ENCODE measurements at places on chromosomes 4 and X. TPM values are rescaled to one million over a fixed set of nuclear protein-coding genes. Genes with fewer than 3 reads are reported as not detected.

LRCH2 gene
- not detected for total RNA-seq

RAB41 gene
- total RNA-seq: not detected

- peaks cover 26% of the 10 kb centered on the region for H3K4me1 ChIP-seq
- no peak overlapping the region for H3K27ac ChIP-seq
- H3K27me3 ChIP-seq: no peaks in the 10 kb centered on the region
- H3K4me3 ChIP-seq: no peak overlapping the region
Observed at GRCh38 chr4:159297091-159297490, 194.2 kb downstream of the RAPGEF2 start.

NEK1 gene
- 9.5 TPM for total RNA-seq

GRCh38 chrX:1894740-1895139, 279.9 kb downstream of the ASMT start:
- no peak overlapping the region for H3K4me3 ChIP-seq
- no peak overlapping the region for H3K27ac ChIP-seq
- H3K27me3 ChIP-seq: peaks cover 1% of the 10 kb centered on the region
- H3K36me3 ChIP-seq: no peaks in the 10 kb centered on the region
- no peaks in the 10 kb centered on the region for H3K4me1 ChIP-seq

GRCh38 chr4:6172093-6172926, 28.0 kb downstream of the JAKMIP1 start:
- H3K27me3 ChIP-seq: no peaks in the 10 kb centered on the region
- DNase-seq: no peak
- H3K4me1 ChIP-seq: no peaks in the 10 kb centered on the region

SLC25A31 gene
- not detected for total RNA-seq

GRCh38 chr4:2321279-2322196, 59.6 kb upstream of the MXD4 start:
- H3K4me3 ChIP-seq: no peak overlapping the region
- no peaks in the 10 kb centered on the region for H3K27me3 ChIP-seq
- no peak overlapping the region for H3K27ac ChIP-seq
- DNase-seq: no peak

- H3K27me3 ChIP-seq: no peaks in the 10 kb centered on the region
- peaks cover 3% of the 10 kb centered on the region for H3K36me3 ChIP-seq
- H3K27ac ChIP-seq: no peak overlapping the region
Observed at GRCh38 chr4:82905205-82905604, 4.7 kb downstream of the THAP9 start.

DNA sequence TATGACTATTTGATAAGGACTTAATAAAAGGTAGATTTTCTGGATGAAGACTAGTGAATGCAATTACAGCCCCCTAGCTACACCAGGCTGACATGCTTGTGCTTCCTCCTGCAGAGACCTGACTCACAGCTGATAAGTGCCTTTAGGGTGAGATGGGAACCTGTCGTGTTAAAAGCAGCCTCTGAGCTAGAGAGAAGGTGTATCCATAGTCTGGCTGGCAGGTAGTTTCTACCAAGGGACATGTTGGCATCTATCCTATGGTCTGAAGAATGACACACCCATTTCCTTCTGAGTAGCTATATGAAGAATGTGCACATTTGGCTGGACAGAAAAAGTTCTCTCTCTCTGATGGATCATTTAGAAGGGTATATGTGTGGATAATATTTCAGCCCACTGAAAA, 64.1 kb downstream of the PARM1 start:
- no peaks in the 10 kb centered on the region for H3K27me3 ChIP-seq
- no peak for DNase-seq
- H3K27ac ChIP-seq: no peak overlapping the region
- no peak overlapping the region for H3K4me3 ChIP-seq
- no peaks in the 10 kb centered on the region for H3K36me3 ChIP-seq
- H3K4me1 ChIP-seq: no peaks in the 10 kb centered on the region

- H3K27me3 ChIP-seq: no peaks in the 10 kb centered on the region
- peaks cover 29% of the 10 kb centered on the region for H3K36me3 ChIP-seq
- H3K4me1 ChIP-seq: peaks cover 68% of the 10 kb centered on the region
- no peak overlapping the region for H3K4me3 ChIP-seq
Observed at GRCh38 chr4:26892480-26893150, 32.0 kb downstream of the STIM2 start.

DNA sequence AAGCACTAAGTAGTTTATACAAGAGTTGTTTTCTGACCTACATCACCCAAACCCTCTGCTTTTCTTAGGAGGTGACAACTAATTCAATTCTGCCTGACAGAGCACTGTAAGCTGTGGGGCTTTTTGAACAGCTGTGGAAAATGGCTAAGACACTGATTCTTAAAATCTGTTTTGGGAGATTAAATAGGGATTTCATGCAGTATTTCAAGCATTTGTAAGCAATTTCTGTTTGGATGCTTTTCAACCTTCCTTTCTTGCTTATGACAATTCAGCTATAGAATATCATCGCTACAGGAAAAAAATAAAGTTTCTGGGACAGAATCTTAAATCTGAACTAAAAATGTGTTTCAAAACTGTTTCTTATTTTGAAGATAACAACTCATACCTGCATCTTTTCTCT, 459.5 kb downstream of the RAPGEF2 start:
- no peaks in the 10 kb centered on the region for H3K36me3 ChIP-seq
- H3K4me3 ChIP-seq: no peak overlapping the region
- H3K27me3 ChIP-seq: no peaks in the 10 kb centered on the region
- H3K4me1 ChIP-seq: no peaks in the 10 kb centered on the region

HSD17B13 gene
- total RNA-seq: 0.12 TPM

DNA sequence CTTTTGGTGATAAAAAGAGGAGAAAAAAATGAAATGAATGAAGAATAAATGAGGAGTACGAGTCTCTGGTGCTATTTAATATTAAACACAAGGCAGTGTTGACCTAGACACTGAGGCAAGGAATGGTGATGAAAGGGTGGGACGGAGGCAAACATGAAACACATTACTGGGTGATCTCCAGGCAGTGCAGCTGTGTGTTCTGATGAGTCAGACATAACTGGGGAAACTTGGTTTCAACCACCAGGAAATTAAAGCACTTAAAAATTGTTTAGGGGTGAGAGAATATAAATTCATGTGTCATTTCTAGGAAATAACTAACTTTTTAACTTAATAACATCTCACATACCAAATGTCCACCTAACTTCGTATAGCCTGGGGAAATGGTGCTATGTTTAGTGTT, 19.7 kb upstream of the CXCL6 start:
- H3K4me3 ChIP-seq: no peak overlapping the region
- no peaks in the 10 kb centered on the region for H3K4me1 ChIP-seq
- no peaks in the 10 kb centered on the region for H3K27me3 ChIP-seq
- H3K27ac ChIP-seq: no peak overlapping the region

DNA sequence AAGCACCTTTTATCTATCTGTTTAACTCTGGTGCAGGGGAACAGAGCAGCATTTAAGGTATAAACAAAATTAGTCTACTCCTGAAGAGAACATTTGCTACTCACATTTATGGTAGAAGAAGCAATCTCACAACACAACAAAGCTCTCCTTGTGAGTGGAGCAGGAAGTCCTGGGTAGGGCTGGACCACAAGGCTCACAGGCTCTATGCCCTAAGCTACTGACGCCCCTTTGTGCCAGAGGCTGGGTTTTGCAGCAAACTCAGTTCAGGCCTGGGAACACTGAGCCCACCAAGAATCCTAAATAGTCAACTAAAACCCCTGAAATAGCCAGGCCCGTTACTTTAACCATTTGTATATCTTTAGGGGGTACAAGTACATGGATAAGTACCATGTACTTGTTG, 4.7 kb upstream of the ZXDB start:
- H3K4me1 ChIP-seq: peaks cover 6% of the 10 kb centered on the region
- no peak for DNase-seq
- H3K4me3 ChIP-seq: no peak overlapping the region
- no peaks in the 10 kb centered on the region for H3K36me3 ChIP-seq
- H3K27me3 ChIP-seq: no peaks in the 10 kb centered on the region

ZFP92 gene
- total RNA-seq: 0.59 TPM

DNA sequence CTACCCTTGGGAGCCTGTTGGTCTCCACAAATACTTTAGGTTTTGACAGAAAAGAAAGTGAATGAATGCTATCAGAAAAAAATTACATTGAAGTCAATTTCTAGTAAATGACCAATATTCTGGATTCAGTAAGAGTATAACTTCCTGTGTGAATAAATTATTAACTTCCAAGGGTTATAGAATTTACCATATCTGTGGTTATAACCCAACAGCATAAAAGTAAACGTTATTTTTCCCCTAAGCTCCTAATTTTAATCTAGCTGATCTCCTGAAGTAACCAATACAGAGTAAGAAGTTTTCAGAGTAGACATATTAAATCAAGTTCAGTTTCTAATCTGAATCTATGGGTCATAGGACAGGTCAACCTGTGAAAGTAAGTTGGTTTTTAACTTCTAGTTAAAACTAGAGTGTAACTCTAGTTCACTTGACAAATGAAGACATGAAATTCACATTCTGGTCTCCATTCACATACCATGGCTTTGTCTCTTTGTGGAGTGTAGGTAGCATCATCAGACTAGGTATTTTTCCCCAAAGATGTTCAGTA, 22.8 kb downstream of the DTHD1 start:
- H3K36me3 ChIP-seq: no peaks in the 10 kb centered on the region
- no peak overlapping the region for H3K4me3 ChIP-seq
- no peaks in the 10 kb centered on the region for H3K27me3 ChIP-seq
- peaks cover 8% of the 10 kb centered on the region for H3K4me1 ChIP-seq
- no peak for DNase-seq
- H3K27ac ChIP-seq: no peak overlapping the region

DNA sequence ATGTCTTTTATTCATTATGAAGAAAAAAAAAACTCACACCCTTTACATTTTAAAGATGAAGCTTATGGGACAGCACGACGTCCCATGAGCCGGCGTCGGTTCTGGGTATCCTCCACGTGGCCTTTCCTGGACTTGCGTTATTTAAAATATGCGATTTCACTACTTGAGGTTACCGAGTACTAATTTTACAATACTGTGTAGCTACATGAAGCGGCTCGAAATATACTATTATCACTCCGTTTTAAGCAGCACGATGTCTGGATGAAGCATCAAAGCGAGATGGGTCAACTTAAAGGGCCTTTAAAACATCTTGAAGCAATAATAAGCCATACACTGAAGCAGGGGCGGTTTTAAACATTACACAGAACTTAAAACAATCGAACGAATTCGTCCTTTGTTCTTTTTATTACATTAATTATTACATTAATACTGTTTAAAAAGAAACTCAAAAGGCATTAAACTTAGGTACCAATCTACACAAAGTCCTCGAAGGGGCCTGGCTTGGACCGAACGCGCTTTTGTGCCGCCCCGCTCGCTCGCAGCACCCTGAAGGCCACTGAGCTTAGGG, 1.4 kb upstream of the KLF3 start:
- no peak for DNase-seq
- H3K4me1 ChIP-seq: peaks cover 70% of the 10 kb centered on the region
- peaks cover 10% of the 10 kb centered on the region for H3K36me3 ChIP-seq
- H3K4me3 ChIP-seq: peak overlapping the region; percentile 77
- peak overlapping the region; percentile 87 for H3K27ac ChIP-seq

- H3K4me1 ChIP-seq: no peaks in the 10 kb centered on the region
- no peaks in the 10 kb centered on the region for H3K36me3 ChIP-seq
- no peak overlapping the region for H3K27ac ChIP-seq
- H3K4me3 ChIP-seq: no peak overlapping the region
Observed at GRCh38 chr4:24249972-24250371, 334.4 kb downstream of the DHX15 start.

GRIA2 gene
- total RNA-seq: not detected
